ENCODE measurements at places on chromosomes 5 and 9. TPM values are rescaled to one million over a fixed set of nuclear protein-coding genes. Genes with fewer than 3 reads are reported as not detected.

DNA sequence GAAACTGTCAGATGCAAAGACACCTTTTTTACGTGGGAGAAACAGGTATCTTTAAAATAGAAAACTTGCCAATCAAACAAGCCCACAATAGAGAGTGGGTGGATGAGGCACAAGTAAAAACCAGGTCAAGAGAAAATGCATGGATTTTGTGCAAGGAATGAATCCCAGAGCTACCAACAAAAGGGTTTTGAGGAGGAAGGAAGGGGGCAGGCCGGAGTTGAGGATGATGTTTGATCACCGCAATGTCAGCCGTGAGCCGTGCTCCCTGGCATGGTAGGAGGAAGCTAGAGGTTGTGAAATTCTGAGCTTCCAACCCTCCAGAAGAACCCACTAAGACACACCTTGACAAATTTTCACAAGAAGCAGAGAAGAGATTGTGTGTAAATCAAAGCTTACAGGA lies 53.2 kb downstream of the HRH2 start:
- no peak for DNase-seq

- DNase-seq: no peak
These were observed 45.9 kb downstream of the CERT1 start for GRCh38 chr5:75465480-75465879.

GRCh38 chr5:72785801-72786200 lies 30.7 kb upstream of the TNPO1 start:
- DNase-seq: no peak

- no peak for DNase-seq
These were observed 38.6 kb upstream of the OLFM1 start for GRCh38 chr9:135048758-135049444.

DNA sequence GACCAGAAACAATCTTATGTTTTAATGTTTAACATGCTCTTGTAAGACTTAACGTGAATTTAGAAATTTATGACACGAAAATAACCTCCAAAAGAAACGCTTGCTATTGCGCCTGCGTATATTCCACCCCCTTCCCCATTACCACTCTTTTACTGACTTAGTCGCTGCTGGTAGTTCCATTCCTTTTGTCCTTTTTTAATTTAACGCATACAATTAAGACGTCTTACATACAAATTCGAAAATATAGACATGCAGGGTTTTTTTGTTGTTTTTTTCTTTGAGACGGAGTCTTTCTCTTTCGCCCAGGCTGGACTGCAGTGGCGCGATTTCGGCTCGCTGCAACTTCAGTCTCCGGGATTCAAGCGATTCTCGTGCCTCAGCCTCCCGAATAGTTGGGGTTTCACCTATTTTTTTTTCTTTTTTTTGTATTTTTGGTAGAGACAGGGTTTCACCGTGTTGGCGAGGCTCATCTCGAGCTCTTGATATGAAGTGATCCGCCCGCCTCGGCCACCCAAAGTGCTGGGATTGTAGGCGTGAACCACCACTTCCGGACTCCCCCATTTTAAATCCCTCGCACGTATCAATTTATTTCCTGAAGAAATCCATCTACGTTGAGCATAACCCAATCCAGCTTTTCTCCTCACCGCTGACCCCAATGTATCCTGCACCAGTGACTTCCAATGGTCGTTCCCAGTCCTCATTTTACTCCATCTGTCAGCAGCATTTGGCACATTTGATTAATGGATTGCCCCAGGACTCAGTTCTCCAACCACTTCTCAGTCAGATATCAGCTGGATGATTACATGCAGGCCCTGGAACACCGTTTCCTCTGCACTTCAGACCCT lies 684 bp upstream of the MED7 start:
- DNase-seq: no peak

- peak; percentile 37 for DNase-seq
These were observed 19.6 kb downstream of the ITGA2 start for GRCh38 chr5:53008751-53009150.

DNA sequence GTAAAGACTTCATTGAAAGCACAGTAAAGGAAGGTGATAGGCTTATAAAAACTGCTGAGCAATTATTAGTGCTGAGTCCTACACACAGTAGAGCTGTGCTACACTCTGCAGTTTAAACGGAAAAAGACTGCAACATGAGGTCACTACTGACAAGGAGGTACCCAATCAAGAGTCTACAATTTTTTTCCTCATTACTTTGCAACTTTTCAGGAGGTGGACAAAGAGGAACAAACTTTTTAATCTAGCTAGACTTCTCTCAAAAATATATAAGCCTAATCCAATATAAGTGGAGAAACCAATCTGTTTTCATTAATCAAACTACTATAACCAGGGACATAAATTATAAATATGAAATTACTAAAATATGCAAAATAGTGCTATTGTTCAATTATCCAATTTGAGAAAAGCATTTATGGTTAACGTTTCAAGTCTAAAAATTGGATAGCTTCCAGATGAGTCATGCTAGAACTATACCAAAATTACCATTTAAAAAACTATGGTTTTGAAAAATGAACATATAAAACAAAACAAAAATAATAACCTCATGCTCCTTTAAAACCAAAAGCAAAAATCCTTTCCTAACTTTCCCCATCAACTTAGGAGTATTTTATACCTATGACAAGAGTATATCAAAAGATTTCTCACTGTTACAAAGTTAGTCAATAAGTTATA lies 37.7 kb downstream of the FAM13B start:
- no peak for DNase-seq

DNA sequence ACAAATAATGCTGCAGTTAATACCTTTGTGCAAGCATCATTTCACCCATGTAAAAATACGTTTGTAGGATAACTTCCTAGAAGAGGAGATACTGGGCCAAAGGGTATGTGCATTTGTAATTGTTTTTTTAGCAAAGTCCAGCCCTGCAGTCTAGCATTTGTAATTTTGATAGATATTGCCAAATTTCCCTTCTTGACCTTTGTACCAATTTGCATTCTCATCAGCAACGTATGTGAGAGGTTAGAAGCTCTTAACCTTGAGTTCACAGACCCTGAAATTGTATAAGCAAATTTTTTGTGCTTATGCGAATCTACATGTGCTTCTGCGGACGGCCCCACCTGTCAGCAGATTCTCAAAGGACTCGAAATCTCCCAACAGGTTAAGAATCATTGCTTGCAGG lies 18.6 kb upstream of the TOMM5 start:
- no peak for DNase-seq

TAF11L5 gene
- not detected for total RNA-seq

CER1 gene
- not detected for total RNA-seq

IFNA7 gene
- total RNA-seq: not detected

FOXD4L4 gene
- total RNA-seq: 0.52 TPM

PCDHB9 gene
- 0.07 TPM for total RNA-seq

RAD23B gene
- 251 TPM for total RNA-seq

Measured in HCT116 (cell line).